ENCODE measurements at places on chromosomes 7 and 10.

- no peak for DNase-seq
Measured at GRCh38 chr7:77439572-77439971, 23.4 kb upstream of the GSAP start.

DNA sequence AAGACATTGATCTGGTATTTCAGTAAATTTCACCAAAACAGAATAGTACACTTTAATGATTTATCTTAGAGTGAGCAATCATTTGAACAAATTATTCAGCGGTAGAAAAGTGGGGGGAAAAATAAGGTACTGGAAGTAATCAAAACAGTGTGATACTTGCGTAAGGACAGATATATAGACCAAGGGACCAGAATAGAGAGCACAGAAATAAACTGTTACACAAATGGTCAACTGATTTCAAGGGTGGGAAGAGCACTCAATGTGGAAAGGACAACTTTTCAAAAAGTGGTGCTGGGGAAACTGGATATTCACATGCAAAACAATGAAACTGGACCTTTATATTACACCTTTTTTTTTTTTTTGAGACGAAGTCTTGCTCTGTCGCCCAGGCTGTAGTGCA is 119.9 kb downstream of the NRBF2 start:
- no peak for DNase-seq

- DNase-seq, result no peak
Measured at GRCh38 chr10:17805921-17806577, 3.1 kb upstream of the MRC1 start.

DNA sequence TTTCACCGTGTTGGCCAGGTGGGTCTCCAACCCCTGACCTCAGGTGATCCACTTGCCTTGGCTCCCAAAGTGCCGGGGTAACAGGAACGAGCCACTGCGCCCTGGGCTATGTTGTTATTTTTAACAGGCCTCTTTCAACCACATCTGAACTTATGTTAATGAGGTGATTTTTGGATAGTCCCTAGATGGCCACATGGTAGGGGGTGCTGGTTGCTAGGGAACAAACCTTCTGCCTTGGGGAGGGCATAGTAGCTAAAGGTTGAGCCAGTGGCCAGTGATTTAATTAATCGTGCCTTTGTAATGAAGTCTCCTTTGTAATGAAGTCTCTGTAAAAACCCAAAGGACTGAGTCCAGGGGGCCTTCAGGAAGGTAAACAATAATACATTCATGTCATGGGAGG is 9.1 kb downstream of the COMTD1 start:
- DNase-seq, result no peak

GRCh38 chr7:6379886-6380285 is 67.9 kb downstream of the DAGLB start:
- DNase-seq, result no peak

DNA sequence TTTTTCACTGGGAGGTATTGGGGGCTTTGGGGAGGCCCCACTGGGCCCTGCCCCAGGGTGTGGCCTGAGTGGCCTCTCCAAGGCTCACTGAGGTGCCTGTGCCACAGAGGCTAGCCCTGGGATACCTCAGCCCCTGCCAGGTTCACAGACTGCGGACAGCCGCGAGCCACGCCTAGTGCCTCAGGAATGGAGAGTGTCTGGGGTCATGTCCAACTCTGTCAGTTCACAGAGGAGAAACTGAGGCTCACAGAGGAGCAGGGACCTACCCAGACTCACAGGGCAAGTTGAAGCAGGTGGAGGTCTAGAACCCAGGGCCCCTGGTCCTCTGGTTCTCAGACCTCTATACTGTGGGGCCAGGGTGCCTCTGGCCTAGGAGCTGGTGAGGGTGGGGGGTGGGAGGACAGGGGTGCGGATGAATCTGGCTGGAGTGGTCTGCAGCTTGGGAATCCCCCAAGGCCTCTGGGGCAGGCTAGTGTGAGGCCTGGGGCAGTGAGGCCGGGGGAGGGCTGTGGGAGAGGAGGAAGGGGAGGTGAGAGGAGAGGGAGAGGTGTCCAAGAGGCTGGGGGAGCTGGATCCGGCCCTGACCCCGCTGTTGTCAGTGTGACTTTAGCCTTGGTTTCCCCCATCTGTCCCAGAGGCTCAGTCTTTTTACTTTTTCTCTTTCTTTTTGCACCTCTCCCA is 20.0 kb downstream of the NEURL1 start:
- no peak for DNase-seq

- no peak for DNase-seq
Measured at GRCh38 chr10:127556916-127557315, 7.8 kb downstream of the NPS start.

DNA sequence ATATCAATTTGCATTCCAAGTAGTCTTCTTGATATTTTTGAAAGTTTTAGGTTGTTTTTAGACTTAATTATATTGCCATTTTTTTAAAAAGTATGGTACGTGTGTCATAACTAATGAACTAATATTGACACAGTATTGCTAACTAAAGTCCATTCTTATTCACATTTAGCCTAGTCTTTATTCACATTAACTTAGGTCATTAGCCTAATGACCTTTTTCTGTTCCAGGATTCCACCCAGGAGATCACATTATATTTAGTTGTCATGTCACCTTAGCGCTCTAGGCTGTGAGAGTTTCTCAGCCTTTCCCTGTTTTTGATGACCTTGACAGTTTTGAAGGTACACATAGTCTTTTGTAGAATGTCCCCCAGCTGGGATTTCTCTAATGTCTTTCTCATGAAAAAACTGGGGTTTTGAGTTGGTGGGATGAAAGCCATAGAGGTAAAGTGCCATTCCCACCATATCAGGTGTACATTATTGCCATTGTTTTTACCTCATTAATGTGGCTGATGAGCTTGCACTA is 38.5 kb downstream of the SDHAF3 start:
- no peak for DNase-seq

- DNase-seq, result no peak
Measured at GRCh38 chr10:132943791-132944404, 1.5 kb upstream of the CFAP46 start.

DNA sequence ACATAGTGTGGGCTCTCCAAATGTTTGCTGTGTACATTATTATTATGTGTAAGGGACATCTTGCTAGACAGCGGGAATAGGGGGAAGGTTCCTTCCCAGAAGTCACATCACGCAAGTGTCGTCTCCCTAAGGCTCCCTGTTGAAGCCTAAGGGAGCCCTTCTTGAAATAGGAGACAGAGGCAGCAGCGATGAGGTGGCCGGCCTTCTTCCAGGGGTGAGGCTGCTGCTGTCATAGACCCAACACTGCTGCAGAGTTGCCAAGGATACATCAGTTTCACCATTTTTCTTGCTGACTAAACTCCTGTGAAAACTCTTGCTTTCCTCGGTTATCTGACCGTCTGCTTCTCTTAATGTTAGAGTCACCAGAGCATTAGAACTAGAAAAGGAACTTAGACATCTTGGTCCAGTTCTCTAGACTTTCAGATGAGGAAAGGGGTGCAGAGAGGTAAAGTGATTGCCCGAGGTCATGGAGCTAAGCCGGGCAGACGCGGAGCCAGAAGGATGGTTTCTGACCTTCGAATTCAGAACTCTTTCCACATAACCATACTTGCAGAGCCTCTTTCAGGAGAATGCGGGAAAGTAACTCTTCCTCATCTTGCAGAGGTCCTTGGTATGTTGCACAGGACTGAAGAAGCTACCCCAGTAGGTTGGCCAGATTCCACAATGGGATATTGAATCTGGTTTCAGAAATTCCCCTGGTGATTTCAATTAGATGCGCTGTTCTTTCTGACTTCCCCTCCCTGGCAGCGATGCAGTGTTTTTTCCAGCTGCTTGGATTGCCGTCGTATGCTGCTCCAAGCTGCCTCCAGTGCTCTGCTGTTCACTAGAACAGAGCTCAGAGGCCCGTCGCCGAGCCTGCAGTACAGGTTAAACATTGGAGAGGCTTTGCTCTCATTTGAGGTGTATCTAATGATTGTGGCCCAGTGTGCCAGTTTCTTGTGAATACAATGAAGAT is 217.1 kb downstream of the CAMK1D start:
- no peak for DNase-seq

- DNase-seq, result no peak
Measured at GRCh38 chr7:28686418-28686800, 271.7 kb downstream of the TRIL start.

DNA sequence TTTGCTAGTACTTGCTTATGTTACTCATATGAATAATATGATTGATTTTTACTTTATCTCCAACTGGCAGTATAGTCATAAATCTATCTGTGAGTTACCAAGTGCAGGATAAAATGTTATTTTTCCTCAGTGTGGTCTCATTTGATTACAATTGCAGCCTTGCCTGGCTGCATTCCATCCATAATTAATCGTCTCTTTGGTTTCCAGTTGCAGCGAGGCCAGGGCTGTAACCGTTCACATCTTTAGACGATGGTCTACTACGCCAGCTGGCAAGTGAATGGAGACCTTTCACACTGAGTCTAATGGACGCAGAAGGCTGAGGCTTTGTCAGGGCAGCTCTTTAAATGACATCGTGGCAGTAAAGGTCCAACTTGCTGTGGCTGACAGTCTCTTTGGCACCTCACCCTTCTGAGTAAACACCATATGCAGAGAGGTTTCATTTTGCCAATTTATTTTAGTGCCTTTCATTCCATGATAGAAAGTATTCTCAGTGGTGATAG is 84.0 kb downstream of the ARL4A start:
- peak; percentile 97 for DNase-seq

DNA sequence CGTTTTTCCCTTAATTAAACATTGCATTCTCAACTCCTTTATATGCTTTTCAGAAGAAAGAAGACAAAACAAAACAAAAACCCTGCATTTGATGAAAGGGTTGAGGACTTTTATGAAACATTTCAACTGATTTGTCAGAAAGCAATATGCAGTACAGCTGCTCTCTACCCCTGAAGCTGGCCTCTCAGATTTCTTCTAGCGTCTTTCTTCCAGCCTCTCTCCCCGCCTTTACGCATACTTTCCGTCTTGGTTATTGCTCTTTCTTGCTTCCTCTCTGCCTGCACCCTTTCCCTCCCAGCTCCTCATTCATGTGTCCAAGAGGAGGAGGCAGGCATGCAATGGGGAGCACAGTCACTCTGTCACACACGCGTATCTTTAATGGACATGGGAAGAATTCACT is 91.0 kb upstream of the COL1A2 start:
- DNase-seq, result no peak

GRCh38 chr10:102245932-102246251 is 560 bp downstream of the GBF1 start:
- no peak for DNase-seq

- no peak for DNase-seq
Measured at GRCh38 chr7:100572281-100572948, 1.3 kb downstream of the SAP25 start.

- no peak for DNase-seq
Measured at GRCh38 chr10:5813091-5813340, 218 bp downstream of the GDI2 start.

- no peak for DNase-seq
Measured at GRCh38 chr7:137609500-137609899, 237.3 kb downstream of the DGKI start.

GRCh38 chr10:123854498-123854897 is 37.1 kb downstream of the CPXM2 start:
- DNase-seq, result no peak

All from NCI-H446 treated with DMSO at 0.1 percent for 48 hours (cell line).